ENCODE measurements at places on chromosomes 11 and 22. TPM values are rescaled to one million over a fixed set of nuclear protein-coding genes. Genes with fewer than 3 reads are reported as not detected.

The CDON gene
- total RNA-seq = 1.9 TPM

The OR4A16 gene
- not detected for total RNA-seq

The HEPN1 gene
- not detected for total RNA-seq

GRCh38 chr11:74754507-74755252 lies 6.0 kb downstream of the RNF169 start:
- H3K27ac ChIP-seq = no peak overlapping the region
- peaks cover 25% of the 10 kb centered on the region for H3K4me1 ChIP-seq
- DNase-seq = no peak
- H3K4me3 ChIP-seq = no peak overlapping the region

DNA sequence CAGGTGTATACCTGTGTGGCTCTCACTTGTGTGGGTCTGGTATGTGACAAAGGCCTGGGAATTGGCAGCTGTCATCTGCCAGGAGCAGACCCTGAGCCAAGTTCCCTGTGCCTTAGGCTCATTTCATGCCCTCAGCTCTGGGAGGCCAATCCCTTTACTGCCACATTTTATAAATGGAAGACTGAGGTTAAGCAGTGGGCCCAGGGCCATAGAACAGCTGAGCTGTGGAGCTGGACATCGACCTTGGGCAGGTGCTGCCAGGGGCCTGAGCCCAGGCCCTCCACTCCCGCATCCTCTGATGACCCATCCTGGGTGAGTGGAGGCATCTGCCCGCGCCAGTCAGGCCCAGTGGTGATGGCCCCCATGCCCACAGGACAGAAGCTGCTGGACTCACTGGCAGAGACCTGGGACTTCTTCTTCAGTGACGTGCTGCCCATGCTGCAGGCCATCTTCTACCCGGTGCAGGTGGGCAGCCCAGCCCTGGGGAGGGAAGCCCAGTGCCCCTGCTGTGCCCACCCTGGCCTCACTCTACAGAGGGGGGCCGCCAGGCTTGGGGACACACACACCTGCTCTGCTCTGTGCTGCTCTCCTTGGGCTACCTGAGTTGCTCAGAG lies 20.9 kb upstream of the ARHGAP8 start:
- H3K4me1 ChIP-seq = peaks cover 2% of the 10 kb centered on the region
- no peak overlapping the region for H3K27ac ChIP-seq
- no peak overlapping the region for H3K4me3 ChIP-seq
- no peaks in the 10 kb centered on the region for H3K27me3 ChIP-seq
- no peak for DNase-seq

DNA sequence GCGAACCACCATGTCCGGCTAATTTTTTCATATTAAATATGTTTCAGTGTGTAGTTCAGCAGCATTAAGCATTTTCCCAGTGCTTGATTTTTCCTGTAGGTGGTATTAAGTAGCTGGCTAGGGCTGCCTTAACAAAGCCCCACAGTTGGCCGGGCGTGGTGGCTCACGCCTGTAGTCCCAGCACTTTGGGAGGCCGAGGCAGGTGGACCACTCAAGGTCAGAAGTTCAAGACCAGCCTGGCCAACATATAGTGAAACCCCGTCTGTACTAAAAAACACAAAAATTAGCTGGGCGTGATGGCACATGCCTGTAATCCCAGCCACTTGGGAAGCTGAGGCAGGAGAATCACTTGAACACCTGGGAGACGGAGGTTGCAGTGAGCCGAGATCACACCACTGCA lies 33.5 kb upstream of the TOLLIP start:
- H3K4me3 ChIP-seq = no peak overlapping the region
- H3K27ac ChIP-seq = no peak overlapping the region
- H3K27me3 ChIP-seq = peaks cover 5% of the 10 kb centered on the region

- no peak within 1 kb of the TSS for H3K27ac ChIP-seq
- no peaks in the 10 kb centered on the region for H3K36me3 ChIP-seq
- DNase-seq = no peak
- no peak within 1 kb of the TSS for H3K4me3 ChIP-seq
Observed at GRCh38 chr11:5226732-5227310, at the start of gene HBB. Gene HBB, minus strand, starts transcription at chr11:5227071. Its CDS starts 50 bp downstream, at chr11:5227021.

- H3K36me3 ChIP-seq = no peaks in the 10 kb centered on the region
- H3K27me3 ChIP-seq = peaks cover 10% of the 10 kb centered on the region
- no peak overlapping the region for H3K4me3 ChIP-seq
Observed at GRCh38 chr22:39722032-39722325, 151.4 kb downstream of the CACNA1I start.

DNA sequence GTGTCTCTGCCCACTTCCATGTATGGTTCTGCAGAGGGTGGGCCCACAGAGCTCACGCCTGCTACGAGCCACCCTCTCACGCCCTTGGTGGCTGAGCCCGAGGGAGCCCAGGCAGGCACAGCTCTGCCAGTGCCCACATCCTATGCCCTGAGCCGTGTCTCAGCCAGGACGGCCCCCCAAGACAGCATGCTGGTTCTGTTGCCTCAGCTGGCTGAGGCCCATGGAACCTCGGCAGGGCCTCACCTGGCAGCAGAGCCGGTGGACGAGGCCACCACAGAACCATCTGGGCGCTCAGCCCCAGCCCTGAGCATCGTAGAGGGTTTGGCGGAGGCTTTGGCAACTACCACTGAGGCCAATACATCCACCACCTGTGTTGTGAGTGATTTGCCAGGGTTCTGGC lies 64.0 kb downstream of the OTOG start:
- peak; percentile 33 for DNase-seq
- H3K4me1 ChIP-seq = no peaks in the 10 kb centered on the region
- H3K27me3 ChIP-seq = peaks cover 4% of the 10 kb centered on the region
- no peaks in the 10 kb centered on the region for H3K36me3 ChIP-seq
- H3K4me3 ChIP-seq = no peak overlapping the region

- peak overlapping the region; percentile 76 for H3K27ac ChIP-seq
- peak overlapping the region; percentile 81 for H3K4me3 ChIP-seq
- peaks cover 5% of the 10 kb centered on the region for H3K4me1 ChIP-seq
- peaks cover 35% of the 10 kb centered on the region for H3K27me3 ChIP-seq
Observed at GRCh38 chr11:47186700-47187695, 764 bp upstream of the PACSIN3 start.

DNA sequence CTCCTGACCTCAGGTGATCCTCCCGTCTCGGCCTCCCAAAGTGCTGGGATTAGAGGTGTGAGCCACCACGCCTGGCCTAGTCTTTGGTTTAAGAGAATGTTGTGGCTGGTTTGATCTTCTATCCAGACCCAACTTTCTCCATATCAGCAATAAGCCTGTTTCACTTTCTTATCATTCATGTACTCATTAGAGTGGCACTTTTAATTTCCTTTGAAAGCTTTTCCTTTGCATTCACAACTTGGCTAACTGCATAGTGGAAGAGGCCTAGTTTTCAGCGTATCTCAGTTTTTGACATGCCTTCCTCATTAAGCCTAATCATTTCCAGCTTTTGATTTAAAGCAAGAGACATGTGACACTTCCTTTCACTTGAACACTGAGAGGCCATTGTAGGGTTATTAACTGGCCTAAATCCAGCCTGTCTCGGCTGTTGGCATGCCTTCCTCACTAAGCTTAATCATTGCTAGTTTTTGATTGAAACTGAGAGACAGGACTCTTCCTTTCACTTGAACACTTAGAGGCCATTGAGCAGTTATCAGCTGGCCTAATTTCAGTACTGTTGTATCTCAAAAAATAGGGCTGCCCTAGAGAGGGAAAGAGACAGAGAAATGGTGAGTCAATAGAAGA lies 13.1 kb upstream of the RPL3 start:
- peak; percentile 48 for DNase-seq
- no peak overlapping the region for H3K4me3 ChIP-seq
- H3K27me3 ChIP-seq = no peaks in the 10 kb centered on the region

GRCh38 chr11:130434521-130435223 lies 6.3 kb upstream of the ADAMTS8 start:
- H3K27me3 ChIP-seq = peaks cover 26% of the 10 kb centered on the region
- no peak overlapping the region for H3K27ac ChIP-seq
- no peaks in the 10 kb centered on the region for H3K36me3 ChIP-seq
- H3K4me3 ChIP-seq = no peak overlapping the region
- peak; percentile 91 for DNase-seq

- H3K27ac ChIP-seq = no peak overlapping the region
- DNase-seq = no peak
- no peaks in the 10 kb centered on the region for H3K27me3 ChIP-seq
- H3K36me3 ChIP-seq = no peaks in the 10 kb centered on the region
- peaks cover 8% of the 10 kb centered on the region for H3K4me1 ChIP-seq
Observed at GRCh38 chr22:23888615-23889401, 5.4 kb upstream of the MIF start.

The OR8A1 gene
- total RNA-seq = not detected

DNA sequence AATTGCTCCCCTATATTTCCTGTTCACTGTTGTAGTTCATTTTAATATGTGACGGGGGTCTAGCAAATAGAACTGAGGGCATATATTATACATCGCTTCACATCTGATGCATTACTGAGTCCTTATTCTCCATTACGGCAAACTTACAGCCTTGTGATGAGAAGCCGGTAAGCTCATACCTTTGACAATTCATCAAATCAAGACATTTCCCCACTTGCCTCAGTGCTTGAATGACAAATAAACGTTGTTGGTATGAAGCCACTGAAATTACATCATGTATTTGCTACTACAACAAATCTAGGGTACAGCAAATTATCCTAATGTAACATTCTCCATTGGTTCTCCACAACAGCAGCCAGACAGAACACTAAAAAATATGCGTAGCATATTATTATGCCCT lies 1999.8 kb downstream of the LRRC4C start:
- no peaks in the 10 kb centered on the region for H3K27me3 ChIP-seq
- no peak for DNase-seq
- H3K36me3 ChIP-seq = no peaks in the 10 kb centered on the region
- H3K27ac ChIP-seq = no peak overlapping the region
- H3K4me3 ChIP-seq = no peak overlapping the region

DNA sequence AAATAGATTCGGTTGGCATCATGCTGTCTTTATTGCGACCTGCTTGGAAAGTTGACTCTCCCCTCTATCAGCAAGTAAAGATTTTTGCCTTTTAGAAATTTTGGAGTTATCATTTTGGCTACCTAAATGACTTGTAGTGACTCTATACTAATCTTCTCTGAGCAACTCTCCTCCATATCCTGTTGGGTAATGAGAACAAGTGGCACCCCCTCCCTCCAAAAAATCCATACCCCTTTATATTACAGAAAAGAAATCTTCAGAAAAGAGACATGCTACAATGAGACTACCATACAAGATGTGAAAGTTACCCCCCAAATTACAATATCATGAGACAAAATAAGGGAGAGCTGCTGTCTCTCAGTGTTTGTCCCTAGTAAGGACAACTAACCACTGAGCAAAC lies 1.2 kb downstream of the JAML start:
- peak; percentile 59 for DNase-seq
- peak overlapping the region; percentile 91 for H3K4me3 ChIP-seq
- H3K27me3 ChIP-seq = no peaks in the 10 kb centered on the region
- H3K27ac ChIP-seq = peak overlapping the region; percentile 96
- peaks cover 81% of the 10 kb centered on the region for H3K36me3 ChIP-seq
- peaks cover 80% of the 10 kb centered on the region for H3K4me1 ChIP-seq

GRCh38 chr22:37462983-37463382 lies 23.2 kb downstream of the MFNG start:
- peaks cover 4% of the 10 kb centered on the region for H3K4me1 ChIP-seq
- peak; percentile 69 for DNase-seq
- no peak overlapping the region for H3K27ac ChIP-seq
- no peaks in the 10 kb centered on the region for H3K27me3 ChIP-seq

The MYO7A gene
- not detected for total RNA-seq

DNA sequence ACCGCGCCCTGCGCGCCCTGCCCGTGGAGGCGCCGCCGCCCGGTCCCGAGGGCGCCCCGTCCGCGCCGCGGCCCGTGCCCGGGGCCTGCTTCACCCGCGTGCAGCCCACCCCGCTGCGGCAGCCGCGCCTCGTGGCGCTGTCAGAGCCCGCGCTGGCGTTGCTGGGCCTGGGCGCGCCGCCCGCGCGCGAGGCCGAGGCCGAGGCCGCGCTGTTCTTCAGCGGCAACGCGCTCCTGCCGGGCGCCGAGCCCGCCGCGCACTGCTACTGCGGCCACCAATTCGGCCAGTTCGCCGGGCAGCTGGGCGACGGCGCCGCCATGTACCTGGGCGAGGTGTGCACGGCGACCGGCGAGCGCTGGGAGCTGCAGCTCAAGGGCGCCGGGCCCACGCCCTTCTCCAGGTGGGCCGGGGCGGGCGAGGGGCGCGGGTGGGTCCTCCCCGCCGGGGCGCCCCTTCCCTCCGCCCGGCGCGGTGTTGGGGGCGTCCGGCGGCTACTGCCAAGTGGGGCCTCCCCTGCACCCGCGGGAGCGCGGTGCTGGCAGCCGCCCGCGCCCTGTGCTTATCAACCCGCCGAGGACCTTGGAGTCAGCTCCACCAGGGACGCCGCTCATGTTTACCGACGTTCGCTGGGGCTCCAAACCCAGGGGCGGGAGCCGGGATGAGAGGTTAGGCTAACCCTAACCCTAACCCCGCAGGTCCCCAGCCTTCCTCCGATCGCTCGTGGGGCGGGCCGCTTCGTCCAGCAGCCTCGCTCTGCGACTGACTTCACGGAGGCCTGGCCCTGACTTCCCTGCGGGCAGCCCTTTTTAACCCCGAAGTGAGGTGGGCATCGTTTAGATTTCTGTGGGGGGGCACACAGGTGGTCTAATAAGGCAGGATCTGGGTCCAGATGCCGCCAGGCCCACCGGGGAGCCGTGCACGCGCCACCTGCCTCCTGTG lies 649 bp downstream of the SELENOO start:
- peak overlapping the region; percentile 84 for H3K4me3 ChIP-seq
- H3K36me3 ChIP-seq = peaks cover 32% of the 10 kb centered on the region
- H3K4me1 ChIP-seq = peaks cover 19% of the 10 kb centered on the region
- peak overlapping the region; percentile 10 for H3K27ac ChIP-seq
- peak; percentile 73 for DNase-seq
- no peaks in the 10 kb centered on the region for H3K27me3 ChIP-seq

DNA sequence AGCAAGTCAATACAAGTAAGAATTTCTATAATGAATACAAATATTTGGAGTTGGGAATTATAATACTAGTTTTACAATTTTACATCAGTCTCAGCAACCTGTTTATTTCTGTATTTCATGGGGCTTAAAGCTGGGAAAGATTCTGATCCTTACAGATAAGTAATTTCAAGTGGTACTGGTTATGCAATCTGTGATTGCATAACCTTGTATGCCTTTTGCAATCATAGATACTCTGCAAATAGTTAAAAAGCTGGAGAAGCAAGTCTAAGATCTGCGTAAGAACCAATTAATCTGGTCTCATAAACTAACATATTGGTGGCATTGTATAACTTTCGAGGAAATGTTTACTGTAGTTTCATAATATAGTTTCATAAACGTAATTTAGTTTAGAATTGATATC lies 198.3 kb upstream of the PGR start:
- no peak overlapping the region for H3K4me3 ChIP-seq
- no peaks in the 10 kb centered on the region for H3K36me3 ChIP-seq
- no peak for DNase-seq
- H3K4me1 ChIP-seq = no peaks in the 10 kb centered on the region
- no peaks in the 10 kb centered on the region for H3K27me3 ChIP-seq

The TRIM6 gene
- 0.14 TPM for total RNA-seq

DNA sequence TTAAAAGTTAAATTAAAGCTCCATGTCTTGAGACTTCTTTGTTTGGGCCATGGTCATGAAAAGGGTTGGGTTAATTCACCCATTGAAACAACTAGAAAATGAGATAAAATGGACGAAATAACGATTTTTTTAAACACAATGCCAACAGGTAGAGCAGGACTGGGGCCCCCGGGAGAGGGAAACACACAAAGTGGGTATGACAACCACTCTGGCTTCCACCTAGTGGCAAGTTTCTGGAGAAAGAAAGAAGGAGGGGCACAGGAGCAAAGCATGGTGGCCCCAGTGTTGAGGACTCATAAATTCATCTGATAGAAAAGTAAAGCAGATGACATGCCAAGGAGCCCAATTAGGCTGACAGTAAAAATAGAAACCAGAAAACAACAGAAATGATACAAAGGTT lies 68.4 kb downstream of the MYEOV start:
- no peak overlapping the region for H3K4me3 ChIP-seq
- no peak for DNase-seq
- H3K27ac ChIP-seq = no peak overlapping the region
- H3K4me1 ChIP-seq = no peaks in the 10 kb centered on the region
- peaks cover 13% of the 10 kb centered on the region for H3K27me3 ChIP-seq
